Posterior cingulate gyrus (tissue), 11 donors: ENCODE measurements at places on chromosomes 4 and X.

DNA sequence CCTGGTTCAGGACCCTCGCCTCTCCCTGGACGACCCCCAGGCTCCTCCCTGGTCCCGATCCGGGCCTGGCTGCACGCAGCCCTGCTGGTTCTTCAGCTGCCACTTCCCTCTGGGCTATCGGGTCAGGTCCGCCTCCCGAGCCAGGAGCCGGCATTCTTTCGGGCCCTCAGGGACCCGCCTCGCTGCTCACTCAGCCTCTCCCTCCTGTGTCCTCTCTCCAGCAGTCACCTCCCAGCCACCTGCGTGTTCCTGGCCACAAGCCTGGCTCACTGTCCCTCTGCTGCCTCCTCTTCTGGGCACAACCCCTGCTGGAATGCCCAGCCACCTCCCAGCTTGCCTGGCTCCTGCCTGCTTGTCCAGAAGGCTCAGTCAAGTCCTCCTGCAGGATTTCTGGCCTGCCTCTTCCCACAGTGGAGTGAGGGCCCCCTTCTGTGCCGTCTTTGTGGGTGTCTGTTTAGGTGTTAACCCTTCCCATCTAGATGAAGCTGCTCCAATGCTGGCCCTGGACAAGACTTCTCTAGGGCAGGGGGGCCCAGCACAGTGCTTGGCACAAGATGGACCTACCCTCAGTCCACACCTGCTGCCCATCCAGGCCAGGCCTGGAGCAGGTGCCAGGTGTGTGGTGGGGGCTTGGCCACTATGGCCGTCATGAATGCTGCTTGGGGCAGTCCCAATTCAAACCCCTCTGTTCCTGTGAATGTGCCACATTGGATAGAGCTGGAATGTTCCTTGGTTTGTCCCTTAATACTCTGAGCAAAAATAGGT lies 2.2 kb downstream of the WFS1 start:
- DNase-seq, result no peak

- no peak for DNase-seq
These were observed 51.6 kb downstream of the CLCN4 start for GRCh38 chrX:10208281-10208856.

DNA sequence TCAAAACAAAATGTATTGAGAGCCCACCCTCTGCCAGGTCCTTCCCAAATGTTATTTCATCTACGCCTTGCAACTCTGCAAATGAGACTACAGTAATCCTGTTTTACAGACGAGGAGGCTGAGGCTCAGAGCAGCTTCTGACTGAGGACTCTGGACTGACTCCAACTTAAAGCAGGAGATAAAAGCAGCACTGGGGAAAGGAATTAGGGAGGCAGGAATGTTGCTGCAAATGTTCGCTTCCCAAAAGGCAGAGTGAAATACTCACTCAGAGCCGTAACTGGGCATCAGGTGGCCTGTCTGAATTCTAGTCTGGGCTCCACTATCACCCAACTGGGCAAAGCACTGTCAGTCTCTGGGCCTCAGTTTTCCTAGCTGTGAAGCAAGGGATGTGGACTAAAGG lies 94.7 kb upstream of the SRD5A3 start:
- no peak for DNase-seq

DNA sequence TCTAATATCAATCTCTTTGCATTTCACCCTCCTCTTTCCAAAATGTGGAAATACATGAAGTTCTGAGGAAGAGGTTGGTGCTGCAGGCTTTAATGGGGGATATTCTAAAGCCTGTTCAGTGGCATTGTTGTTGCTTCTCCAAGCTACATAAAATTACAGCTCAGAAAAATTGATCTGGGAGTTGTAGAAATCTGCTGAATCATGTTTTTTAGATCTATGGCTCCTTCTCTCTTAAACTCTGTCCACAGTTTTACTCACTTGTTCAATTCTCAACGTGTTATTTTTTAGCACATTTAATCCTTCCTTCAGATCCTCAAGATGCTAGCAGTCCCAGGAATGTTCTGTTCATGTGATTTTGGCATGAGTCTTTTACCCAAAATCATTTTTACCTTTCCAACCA lies 949.5 kb upstream of the ADGRL3 start:
- DNase-seq, result no peak

- DNase-seq, result no peak
These were observed 141.8 kb downstream of the CBR4 start for GRCh38 chr4:168868044-168868781.

DNA sequence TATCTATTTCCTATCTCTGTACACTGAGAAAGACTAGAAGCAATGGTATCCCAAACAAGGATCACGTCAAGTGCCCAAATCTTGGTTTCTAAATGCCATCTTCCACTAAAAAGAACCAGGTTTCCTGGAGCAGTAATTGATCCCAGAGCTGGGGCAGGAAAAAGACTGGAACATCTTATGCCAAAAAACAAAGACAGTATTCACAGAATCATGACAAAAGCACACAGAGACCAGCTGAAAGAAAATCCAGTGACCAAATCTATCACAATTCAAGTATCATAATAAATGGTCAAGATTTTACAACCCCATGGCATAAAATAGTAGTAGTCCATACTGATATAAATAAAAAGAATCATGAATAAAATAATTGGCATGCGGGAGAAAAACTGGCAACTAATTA lies 44.9 kb downstream of the CENPC start:
- DNase-seq, result no peak

DNA sequence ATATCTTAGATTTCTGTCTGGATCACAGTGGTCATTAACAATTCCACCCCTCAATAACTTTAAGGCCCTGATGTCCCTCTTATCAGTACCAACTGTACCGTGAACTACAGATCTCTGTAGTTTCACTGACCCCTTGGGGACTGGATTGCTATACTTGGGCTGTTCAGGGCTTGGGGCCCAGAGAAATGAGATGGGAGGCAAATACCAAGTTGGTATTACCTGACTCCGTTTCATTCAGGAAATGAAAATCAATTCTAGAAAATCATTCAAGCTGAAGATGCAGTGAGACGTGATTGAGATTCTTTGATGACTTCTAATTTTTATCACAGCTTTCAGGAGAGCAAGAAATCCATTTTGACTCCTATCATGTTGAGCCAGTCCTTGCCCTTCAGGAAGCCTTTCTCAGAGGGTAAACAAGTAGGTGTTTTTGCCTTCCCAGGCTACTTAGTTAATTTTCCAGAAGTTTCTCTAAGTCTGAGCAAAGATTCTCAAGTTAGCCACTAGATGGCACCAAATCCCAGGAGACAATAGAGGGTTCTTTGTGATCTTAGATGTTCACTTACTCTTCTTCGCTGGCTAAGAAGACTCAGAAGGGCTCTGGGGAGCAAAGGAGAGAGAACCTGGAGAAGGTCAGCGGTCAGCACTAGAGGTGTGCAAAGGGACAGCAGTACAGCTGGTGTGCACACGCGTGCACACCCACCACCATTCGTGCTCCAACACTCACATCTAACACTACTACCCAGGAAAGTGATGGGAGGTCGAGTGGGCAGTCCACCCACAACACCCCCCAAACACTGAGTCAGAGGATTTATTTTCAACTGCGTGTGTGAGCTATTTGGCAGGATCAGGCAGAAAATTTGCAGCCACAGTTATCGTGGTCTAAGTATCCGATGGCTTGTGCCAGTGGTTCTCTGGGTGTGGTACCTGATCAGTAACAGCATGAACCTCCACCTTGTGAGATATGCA lies 7.4 kb downstream of the HNRNPH2 start:
- no peak for DNase-seq

- no peak for DNase-seq
These were observed 31.7 kb downstream of the RNF212 start for GRCh38 chr4:1081689-1082040.

DNA sequence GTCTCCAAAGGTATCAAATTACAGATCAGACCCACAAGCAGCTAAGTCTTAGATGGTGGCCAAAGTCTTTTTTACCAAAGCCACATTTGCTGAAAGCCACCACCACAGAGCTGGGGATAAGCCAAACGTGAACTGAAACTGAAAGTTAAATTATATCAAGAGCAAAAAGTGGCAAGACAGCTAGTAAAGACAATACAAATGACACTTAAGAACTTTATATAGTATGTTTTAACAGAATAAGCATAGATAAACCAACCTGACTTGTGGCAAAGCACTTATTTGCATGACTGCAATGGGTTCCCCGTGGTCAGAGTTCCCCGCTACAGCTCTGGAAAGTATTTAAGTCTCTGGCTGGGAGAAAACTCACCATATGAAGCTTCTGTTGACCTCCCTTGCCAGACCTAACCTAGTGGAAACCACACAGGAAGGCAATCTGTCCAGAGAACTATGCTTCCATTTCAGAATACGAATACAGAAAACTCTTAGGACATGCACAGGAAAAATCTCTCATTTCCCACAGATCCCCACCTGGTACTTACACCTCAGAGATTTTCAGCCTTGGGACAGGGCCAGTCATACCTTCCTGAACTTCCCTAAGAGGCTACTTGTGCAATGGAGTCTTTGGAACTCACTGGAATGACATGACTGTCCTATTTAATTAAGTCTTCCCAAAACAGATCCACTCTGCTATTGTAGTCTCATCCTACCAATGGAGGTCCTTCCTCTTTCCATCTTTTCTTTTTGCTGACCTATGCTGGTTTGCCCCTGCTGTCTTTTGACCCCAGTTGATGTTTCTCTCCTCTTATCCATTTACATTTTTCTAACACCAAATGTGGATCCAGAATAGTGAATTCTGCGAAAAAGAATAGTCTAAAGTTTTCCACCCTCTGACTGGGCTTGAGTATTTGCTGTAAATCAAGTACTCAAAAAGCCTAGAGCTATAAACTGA lies 225.1 kb downstream of the NR3C2 start:
- no peak for DNase-seq

- DNase-seq, result no peak
These were observed 27.9 kb downstream of the TNIP2 start for GRCh38 chr4:2728221-2728620.

GRCh38 chrX:31459361-31459760 lies 387.5 kb upstream of the FTHL17 start:
- no peak for DNase-seq

GRCh38 chrX:121308276-121308805 lies 260.9 kb downstream of the GLUD2 start:
- peak; percentile 30 for DNase-seq

GRCh38 chr4:165458471-165458870 lies 79.7 kb downstream of the CPE start:
- no peak for DNase-seq

- DNase-seq, result no peak
These were observed 1077.3 kb upstream of the PCDH10 start for GRCh38 chr4:132071815-132072214.

DNA sequence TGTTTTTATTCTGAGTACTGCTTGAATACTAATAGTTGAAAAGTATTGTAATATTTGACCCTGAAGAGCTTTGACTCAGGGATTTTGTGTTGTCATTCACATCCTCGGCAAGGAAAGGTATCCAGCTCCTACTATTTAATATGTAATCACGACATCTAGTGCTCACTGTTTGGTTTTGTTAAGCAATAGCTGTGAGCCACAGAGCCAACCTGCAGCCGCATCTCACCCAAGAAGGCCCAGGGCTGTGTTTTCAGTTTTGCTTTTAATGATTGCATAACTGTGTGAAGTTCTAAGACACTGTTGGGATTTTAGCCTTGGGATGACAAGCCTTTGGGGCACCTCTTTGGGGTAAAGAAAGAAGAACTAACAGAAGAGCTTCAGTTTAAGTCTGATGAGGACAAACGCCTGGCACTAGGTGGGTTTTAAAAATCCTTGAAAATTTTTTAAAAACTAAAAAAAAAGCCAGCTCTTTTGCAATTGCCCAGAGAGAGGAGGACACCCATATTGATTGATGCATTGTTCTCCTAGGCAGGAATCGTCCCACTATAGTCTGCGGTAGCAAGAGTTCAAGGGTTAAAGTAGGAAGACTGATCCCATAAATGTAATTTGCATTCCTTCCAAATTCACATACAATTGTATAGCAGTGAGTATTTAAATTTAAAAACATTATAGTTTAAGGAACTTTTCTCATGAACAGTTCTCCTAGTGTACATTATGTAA lies 157.8 kb downstream of the RELL1 start:
- DNase-seq, result no peak

DNA sequence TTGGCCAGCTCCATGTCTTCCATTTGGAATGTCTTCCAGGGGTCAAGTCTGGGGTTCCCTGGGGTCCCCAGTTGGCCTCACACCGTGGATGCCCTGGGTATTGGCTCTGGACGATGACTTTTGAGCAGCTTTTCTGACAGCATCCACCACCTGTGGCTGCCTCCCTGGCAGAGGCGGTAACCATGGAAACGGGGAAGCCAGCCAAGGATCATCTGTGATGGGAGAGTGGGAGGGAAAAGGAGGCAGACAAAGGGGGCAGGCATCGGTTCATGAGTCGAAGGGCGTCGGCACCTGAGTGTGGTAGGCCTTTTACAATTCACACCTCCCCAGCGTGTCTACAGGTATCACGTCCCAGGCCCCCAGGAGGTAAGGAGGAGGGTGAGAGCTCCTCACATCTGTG lies 152.2 kb downstream of the ASMT start:
- no peak for DNase-seq

DNA sequence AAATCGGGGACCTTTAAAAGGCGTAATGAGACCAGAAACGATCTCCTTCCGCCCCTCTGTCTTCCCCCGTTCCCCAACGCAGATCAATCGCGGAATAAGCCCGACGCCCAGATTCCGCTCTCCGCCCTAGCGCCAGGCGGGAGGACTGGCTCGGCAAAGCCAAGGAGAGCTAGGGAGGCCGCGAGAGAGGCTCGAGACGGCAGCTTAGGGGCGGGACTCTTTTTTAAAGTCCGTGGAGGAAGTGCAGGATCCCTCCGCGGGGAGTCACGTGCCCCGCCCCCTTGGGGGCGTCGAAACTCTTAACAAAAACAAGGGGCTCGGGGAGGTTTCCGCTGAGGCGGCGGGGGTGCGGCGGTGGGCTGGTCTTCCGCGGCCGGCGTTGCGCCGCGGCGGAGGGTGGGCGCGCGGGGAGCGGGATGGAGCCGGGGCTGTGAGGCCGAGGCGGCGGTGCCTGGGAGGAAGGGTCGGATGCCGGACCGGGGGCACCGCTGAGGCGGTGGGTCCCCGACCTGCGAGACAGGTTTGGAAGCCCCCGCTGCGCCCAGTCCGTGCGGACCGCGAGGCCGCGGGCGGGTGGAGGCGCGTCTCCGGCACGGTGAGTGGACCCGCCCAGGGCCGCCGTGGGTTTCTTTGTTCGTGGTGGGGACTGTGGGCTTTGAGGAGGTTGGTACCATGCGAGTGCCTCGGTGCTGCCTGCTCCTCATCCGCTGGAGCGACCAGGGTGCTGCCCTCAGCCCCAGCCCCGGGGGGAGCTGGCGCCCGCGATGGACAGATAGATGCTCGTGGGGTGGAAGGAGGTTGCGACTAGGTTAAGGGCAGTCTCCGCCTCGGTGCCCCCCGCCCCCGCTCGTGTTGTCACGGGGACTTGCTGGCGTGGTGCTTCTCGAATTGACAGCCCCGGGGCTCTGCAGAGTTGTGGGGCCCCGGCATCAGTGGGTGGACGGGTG lies at the start of gene CCNG2:
Gene CCNG2, plus strand, starts transcription at position 296 of the 947 bp plus-strand sequence. CDS start 1,326 bp downstream, outside the sequence.
- DNase-seq, result peak; percentile 94

DNA sequence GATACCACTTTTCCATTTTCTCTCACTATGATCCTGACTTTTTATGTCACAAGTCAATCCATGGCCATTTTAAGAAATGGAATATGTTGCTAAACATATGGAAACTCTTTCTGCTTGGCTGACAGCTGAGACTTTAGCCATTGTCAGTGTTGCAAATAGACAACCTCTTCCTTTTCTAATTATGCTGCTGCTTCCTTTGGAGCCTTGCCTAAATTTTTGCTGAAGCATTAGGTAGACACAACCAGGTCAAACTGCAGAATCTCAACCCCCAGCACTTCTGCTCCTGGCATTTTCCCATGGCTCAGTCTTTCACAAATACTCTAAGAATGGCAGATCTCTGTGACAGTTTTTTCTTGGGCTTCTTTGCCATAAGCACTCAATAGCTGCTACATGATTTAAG lies 543.3 kb downstream of the GRID2 start:
- no peak for DNase-seq

- DNase-seq, result no peak
These were observed 66.3 kb upstream of the MSN start for GRCh38 chrX:65601126-65601525.
